ENCODE measurements at places on chromosomes 4 and X.
A peak's percentile ranks its signal among the peaks of the same experiment; 100 is the strongest.

- no peak for DNase-seq
Measured at GRCh38 chr4:158213466-158213865, 3.2 kb downstream of the TMEM144 start.

GRCh38 chr4:7444314-7444713 lies 9.6 kb upstream of the PSAPL1 start:
- no peak for DNase-seq

- DNase-seq = no peak
Measured at GRCh38 chrX:13123247-13123856, 78.9 kb upstream of the FAM9C start.

DNA sequence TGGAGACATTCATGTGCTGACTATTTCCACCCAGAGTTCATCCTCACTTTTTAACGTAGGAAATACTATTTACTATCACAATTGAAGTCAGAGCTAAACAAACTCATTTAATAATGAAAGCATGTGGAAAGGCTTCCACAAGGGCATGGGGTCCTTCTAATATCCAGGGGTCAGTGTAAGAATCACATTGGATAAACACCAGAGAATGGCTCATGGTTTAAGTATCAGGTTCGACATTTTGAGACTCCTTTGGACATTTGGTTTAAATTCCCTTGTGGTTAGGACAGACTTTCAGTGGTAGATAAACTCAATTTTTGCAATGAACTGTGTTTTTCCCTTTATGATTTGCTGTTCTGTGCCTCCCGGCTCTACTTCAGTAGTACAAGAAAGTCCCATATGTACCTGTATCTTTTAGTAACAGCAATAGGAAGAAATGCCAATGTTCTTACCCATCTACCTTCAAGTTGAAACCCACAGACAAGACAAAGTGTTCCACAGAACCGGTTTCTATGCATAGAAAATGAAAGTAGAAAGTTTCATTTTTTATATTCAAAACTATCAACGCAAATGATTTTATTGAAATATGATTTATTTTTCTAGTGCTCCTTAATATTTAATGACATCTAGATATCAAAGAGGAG lies 589.0 kb upstream of the FAM241A start:
- no peak for DNase-seq

DNA sequence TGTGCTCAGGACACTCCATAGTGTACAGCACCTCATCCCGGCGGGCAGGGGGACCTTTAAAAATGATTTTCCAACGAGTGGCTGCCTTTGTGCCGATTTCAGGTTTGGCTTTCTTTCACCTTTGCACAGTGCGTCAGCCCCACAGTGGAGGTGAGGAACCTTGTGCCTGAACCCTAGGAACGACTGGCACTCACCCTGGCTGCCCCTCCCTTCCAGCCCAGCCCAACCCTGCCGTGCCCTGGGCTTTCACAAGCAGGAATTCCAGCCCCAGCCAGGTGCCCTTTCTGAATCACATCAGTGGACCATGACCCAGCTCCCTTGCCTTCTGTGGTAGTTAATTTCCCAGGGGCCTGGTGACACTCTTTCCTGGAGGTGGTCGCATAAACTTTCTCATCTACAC lies 1.3 kb downstream of the TMEM164 start:
- DNase-seq = peak; percentile 15

- DNase-seq = no peak
Measured at GRCh38 chr4:126123611-126124325, 809.0 kb downstream of the FAT4 start.

- no peak for DNase-seq
Measured at GRCh38 chrX:136616987-136617685, 30.8 kb upstream of the CD40LG start.

DNA sequence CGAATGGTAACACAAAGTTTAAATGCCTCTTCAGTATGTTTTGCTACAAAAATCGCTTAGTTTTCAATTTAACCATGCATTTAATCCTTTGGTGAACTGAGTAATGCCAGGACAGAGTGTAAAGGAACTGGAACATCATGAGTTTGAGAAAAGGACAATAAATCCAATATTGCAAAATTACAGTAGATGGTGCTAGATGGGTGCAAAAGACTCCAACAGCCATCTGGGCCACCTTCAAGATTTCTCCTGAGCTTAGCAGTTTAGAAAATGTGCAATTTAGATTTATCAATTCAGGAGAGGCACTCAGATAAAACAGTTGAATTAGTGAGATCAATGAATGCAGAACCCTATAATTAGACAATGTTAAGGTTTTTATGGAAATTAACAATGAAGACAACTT lies 33.2 kb upstream of the MID1IP1 start:
- DNase-seq = no peak

DNA sequence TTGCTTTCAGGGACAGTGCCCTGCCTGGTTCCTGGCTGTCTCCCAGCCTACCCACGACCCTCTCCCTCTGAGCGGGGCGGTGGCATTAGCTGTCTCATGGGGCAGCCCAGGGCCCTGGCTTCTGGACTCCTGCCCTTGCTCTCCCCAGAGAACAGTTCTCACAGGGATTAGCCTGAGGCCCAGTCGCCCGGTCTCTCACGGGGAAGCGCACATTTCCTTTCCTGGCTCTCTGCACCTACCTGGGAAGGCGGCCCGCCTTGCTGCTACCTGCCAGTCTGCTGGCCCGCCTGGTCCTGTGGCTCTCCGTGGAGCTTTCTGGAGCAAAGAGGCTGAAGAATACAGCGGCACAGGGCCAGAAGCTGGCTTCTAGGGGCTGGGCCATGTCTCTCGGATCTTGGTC lies 128.4 kb downstream of the FHDC1 start:
- DNase-seq = no peak

GRCh38 chr4:175639346-175639745 lies 172.7 kb downstream of the GPM6A start:
- DNase-seq = no peak

GRCh38 chrX:16588266-16588665 lies 61.7 kb upstream of the S100G start:
- no peak for DNase-seq

- no peak for DNase-seq
Measured at GRCh38 chrX:39399387-39399786, 598.1 kb downstream of the MID1IP1 start.

DNA sequence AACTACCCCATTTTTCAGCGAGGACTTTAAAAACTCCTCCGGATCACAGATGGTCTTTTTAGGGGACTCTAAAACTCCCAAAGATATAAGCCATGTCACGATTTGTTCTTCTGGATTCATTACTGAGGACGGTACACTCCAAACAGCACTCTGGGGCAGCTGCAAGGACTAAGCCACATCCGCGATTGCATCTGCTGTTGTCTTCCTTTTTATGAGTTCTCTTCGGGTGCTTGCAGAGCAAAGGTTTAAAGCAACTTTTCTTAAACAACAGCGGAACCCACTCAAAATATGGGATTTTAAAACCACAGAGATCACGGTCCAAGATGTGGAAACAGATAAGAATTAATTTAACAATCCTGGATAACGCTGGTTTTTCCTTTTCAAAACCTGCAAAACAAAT lies at the start of gene ARHGEF6:
Gene ARHGEF6 (minus strand): TSS at position 170 of the 400 bp plus-strand sequence. CDS start 50 bp downstream, at position 120.
- no peak for DNase-seq

GRCh38 chr4:45638641-45639040 lies 485.2 kb downstream of the GABRG1 start:
- peak; percentile 19 for DNase-seq

- peak; percentile 92 for DNase-seq
Measured at GRCh38 chr4:95548738-95549245, at the start of gene UNC5C. Gene UNC5C (minus strand): TSS chr4:95548973.

GRCh38 chr4:159271856-159272255 lies 169.0 kb downstream of the RAPGEF2 start:
- no peak for DNase-seq

DNA sequence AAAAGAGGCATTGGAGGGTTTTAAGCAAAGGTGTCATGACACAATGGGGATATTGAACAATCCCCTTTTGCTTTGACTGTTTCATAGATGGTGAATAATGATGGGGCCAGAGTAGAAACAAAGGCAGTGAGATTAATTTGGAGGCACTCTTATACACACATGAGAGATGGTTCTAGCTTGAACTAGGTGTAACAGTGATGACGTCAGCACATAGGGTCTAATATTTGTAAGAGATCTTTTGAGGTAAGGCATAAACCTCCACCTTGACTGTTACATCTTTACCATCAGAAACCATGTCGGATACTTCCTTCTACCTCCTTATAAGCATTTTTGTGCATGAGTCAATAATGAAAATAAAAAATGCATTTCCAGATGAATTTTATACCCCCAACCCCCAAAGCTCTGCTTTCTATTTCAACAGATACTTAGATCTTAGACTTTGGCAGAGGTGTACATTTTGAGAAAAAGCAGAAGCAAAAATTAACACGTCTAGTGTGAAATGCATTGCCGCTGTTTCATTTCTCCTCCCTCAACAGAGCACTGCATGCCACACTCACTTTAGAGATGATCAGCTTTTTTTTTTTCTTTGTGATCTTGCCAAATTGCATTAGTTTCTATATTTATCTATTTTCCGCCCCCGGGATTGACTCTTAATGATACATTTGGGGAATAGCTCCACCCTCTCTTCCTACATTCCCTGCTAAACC lies 87.2 kb downstream of the HS3ST1 start:
- DNase-seq = no peak

GRCh38 chrX:133726642-133727041 lies 258.8 kb downstream of the GPC3 start:
- no peak for DNase-seq

- DNase-seq = no peak
Measured at GRCh38 chr4:76197031-76197743, 16.4 kb downstream of the SCARB2 start.

DNA sequence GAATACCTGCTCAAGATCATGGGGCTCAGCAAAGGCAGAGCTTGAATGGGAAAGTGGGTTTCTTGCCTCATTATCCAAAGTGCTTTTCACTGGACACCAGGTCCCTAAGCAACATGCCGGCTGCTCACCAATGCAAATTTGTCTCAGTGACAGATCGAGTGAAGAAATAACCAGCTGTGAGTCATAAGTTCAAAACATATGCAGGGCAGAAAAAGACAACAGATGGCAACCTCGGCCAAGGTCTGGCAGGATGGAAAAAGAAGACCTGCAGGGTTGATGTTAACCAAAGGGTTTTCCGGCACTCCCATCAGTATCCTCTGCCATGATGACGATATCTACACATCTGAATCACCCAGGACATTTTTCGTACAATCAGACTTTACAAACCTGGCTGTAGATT lies 124.1 kb downstream of the AFAP1 start:
- DNase-seq = no peak

GRCh38 chrX:2600564-2600963 lies 90.5 kb upstream of the CD99 start:
- DNase-seq = no peak

- DNase-seq = no peak
Measured at GRCh38 chrX:112889400-112889799, 48.8 kb upstream of the AMOT start.

GRCh38 chr4:48439988-48440387 lies 43.2 kb upstream of the SLC10A4 start:
- DNase-seq = peak; percentile 17

DNA sequence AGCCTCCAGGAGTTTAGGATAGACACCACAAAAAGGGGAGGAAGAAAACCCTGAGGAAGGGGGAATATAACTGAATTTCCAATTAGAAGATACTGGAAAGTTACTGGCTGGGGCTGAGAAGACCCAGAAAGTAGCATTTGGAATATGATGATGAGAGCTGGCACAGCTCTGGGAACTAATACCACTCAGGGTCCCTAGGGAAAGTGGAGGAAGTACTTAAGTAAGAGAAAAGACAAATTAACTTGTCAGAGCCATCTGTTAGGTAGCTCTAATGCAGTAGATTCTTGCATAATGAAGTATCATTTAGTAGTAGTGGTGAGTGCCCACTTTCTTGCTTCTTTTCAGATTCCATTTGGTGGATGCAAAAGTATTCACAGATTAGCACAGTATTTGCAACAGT lies 90.8 kb upstream of the TSPAN5 start:
- DNase-seq = no peak

DNA sequence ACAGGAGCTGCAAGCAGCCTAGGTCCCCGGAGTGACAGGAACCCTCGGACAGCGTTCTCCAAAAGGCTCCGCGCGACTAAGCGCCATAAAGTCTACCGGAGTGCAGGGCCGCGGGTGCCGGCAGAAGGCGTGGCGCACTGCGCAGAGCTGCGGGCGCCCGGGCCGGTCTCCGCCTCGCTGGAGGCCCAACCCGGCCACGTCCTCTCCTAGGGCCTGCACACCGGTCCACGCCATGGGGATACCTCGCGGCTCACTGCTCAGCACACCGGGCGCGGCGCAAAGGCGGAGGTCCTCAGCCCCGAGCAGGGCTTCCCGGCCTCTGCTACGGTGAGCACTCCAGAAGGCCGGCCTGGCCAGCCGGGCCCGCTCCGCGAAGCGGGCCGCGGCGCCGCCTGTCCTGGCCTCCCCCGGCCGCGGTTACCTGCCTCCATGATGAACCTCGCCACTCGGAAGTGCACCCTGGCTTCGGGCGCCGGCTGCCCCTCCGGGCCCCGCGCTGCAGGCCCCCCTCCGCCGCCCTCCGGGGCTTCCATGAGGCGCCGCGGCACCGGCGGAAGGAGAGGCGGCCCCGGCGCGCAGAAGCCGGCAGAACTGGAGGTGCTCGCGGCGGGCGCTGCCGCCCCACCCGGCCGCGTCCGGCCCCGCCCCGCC lies at the start of gene CCNQ:
Gene CCNQ (minus strand): TSS at position 599 of the 651 bp plus-strand sequence. CDS start 66 bp downstream, at position 533.
- DNase-seq = peak; percentile 15

DNA sequence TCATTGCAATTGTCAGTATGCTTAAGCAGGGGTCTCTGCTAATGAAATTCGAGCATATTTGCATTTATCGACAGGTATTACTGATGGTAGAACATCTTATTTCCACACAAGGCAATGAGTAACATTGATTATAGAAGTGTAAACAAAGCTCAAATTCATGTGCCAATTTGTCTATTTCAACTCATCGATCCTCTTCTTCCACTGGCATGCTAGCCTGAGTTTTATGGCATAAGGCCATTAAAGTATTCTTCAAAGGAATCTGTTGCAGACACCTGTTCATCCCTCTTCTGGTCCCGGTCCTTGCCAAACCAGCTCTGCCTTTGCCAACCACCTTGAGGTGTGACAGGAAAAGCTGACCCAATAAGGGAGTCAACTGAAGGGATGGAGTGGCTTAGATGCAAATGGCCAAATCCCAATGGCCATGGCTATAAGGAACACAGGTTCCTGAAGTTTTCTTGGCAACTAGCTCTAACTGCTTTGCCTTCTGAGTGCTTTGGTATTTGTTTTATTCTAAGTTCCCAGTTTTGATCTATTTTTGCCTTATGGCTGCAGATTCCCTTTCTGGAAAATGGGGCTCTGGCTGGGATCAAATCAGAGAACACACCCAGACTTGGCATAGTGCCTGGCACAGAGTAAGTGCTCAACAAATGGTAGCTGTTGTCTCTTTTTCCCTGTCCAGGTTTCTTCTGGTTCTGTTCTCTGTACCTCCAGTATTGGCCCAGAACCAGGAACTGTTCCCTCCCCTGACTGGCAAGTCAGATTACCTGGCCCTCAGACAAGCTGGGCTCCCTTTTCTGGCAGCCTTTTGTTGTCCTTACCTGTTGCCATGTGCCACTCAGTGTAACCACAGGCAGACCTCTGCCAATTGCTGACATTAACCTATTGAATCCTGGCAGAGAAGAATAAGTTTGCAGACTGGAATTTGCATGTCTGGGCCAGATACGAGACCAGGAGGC lies 63.1 kb downstream of the RTL9 start:
- no peak for DNase-seq

- peak; percentile 69 for DNase-seq
Measured at GRCh38 chrX:17590892-17591740, 146.2 kb upstream of the SCML1 start.

- no peak for DNase-seq
Measured at GRCh38 chr4:20443015-20443805, 191.5 kb downstream of the SLIT2 start.

GRCh38 chr4:134463771-134464170 lies 262.2 kb upstream of the PABPC4L start:
- DNase-seq = no peak

Data from mesendoderm (in vitro differentiated cells).